Upper lobe of right lung (tissue), 1 donor: ENCODE measurements at places on chromosomes 5 and 9.

DNA sequence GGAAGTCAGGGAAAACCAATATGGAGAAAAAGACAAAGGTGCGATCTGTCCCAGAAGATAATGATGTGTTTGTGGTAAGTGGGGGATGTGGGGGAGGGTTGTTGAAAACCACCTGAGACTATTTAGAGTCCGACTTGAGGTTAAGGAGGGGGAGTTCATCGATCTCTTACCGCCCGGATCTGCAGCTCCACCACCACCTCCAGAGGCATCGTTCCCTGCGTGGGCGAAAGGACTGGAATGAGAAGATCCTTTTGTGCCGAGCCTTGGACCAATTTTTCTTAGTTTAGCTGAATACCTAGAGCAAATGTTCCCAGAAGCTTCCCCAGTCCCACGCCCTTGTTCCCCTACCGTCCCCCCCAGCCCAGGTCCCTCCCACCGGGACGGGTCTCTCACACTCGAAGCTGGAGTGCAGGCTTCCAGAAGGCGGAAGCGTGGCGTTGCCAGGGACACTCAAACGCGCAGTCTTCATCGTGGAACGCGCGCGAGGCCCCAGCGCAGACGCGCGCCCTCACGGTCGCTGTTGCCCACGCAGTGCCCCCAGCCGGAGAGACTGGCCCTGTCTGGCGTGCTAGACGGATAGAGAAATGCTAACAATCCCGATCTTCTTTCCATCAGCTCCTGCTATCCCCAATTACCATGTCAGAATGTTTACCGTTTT is at the start of gene SPATA6L:
Gene SPATA6L (minus strand): TSS at position 439 of the 658 bp plus-strand sequence. CDS start 230 bp downstream, at position 209.
- DNase-seq: peak; percentile 92

DNA sequence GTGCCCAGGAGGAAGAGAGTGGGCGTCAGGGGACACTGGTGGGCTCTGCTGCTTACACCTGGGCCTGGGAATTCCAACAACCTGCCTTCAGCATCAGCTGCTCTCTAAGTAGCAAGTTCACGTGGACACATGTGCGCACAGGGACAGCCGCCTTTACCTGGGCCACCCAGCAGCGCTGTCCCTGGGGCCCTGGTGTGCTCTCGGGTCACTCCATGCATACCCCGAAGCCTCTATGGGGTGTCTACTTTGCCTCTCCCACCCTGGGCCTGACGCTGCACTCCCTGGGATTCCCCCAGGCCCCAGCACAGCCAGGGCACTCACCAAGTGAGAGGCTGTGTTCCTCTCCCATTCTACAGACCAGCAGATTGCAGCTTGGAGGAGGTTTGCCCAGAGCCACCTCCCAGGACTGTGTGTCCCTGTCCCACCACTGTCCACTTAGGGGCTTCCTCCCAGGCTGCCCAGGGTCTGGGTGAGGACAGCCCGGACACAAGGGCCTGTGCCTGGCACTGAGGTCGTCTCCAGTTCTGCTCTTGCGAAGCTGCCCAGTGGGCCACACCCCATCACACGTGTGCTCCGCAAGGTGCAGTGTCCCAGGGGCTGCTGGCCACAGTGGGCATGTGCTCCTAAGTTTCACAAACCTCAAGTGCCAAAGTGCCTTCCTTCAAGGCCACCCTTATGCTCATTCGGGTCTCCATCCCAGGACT is 5.9 kb downstream of the NINJ1 start:
- peak; percentile 35 for DNase-seq

DNA sequence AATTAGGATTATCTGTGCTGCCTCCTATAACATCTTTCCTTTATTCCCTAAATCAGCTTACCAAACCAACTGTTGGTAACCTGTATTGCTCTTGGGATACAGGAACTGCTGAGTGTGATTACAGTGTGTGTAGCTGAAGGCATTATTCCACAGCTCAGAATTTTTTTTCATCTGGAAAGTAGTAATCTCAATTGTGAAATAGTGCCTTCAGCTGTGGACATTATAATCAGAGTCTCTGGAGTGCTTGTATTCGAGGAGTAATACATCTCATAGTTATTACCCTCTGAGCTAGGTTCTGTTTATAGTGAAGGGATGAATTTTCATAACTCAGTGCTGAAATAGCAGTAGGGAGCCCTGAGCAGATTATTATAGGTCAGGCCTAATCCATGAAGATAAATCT is 199.5 kb downstream of the MAST4 start:
- DNase-seq: no peak

DNA sequence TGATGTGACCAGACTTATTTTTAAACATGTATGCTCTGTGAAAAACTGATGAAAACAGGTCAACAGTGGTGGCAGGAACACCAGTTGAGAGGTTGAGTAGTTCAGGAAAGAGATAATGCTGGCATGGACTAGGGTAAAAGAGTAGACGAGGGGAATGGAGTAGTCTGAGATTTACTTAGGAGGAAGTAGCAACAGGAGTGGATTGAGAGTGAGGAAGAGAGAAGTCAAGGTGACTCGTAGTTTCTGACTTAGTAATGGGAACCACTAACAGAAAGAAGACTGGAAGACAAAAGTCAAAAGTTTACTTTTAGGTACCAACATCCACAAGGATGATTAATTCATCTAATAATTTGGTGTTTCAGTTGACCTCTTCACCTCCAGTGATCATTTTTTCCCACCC is 3.6 kb downstream of the SRA1 start:
- DNase-seq: no peak

- DNase-seq: no peak
These were observed 155.8 kb upstream of the ZNF608 start for GRCh38 chr5:124902097-124902821.

GRCh38 chr5:177982072-177982727 is 13.8 kb downstream of the PROP1 start:
- peak; percentile 74 for DNase-seq

GRCh38 chr9:102778746-102779145 is 216.4 kb upstream of the CYLC2 start:
- DNase-seq: no peak

GRCh38 chr9:129241725-129242124 is 63.7 kb upstream of the IER5L start:
- DNase-seq: peak; percentile 27
